Bronchial epithelial cell (primary cell): ENCODE measurements at places on chromosomes 4 and X. TPM values are rescaled to one million over a fixed set of nuclear protein-coding genes. Genes with fewer than 3 reads are reported as not detected.

POLN gene
- total RNA-seq: 1.4 and 1.6 TPM in 2 replicates

- DNase-seq: no peak
These were observed 366.6 kb downstream of the GASK1B start for GRCh38 chr4:157806184-157806583.

DNA sequence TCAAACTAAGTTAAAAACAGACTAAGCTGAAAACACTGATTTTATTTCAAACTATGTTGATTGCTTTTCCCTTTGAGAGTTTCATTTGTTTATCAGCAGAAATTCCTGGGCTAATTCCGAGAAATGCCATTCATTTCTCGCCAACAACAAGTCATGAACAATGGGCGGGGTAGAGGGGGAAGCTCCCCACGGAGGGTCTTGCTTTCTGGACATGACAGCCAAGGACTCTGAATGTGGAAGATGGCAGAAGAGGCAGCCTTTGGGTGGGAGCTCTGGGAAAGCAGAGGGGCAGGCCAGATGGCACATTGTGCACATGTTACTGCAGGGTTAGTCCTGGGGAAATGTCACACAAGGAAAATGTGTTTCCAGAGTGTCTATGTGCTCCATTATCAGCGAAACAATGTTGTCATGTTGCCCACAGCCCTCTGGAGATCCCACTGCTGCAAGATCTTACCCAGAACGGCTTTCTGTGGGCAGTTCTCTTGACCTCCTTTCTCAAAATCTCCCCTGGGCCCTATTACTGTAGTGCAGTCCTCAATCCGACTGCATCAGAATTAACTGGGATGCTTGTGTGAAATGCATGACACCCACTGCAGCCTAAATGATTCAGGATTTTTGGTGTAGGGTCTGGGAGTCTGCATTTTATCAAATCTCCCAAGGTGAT lies 45.0 kb downstream of the CHRDL1 start:
- DNase-seq: no peak

DNA sequence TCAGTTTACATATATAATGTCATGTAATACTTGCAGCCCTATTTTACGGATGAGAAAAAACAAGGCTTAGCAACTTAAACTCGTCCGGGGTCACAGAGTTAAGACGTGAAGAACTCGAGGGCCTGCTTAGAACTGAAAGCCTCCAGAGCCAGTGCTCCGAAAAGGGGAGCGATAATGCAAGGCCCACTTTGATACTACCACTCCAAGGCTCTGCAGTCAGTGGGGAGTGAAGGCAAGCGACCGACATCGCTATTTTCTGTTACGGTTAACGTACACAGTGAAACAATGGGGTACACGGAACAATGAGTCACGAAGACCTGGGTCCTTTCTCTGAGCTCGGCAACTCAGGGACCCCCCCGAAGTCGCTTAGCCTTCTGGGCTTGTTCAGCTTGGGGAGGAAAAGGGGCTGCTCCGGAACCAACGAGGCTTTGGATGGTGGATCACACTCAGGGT lies 965 bp downstream of the PPA2 start:
- no peak for DNase-seq

FBXL5 gene
- total RNA-seq: 102 and 109 TPM in 2 replicates

KCTD8 gene
- under 0.01 TPM in 1 of 2 replicates, not detected in the other for total RNA-seq

GAGE13 gene
- not detected in 2 replicates for total RNA-seq

GRCh38 chr4:110134269-110134869 lies 64.0 kb downstream of the ELOVL6 start:
- no peak for DNase-seq

- DNase-seq: peak; percentile 14
These were observed 49.8 kb downstream of the MID1 start for GRCh38 chrX:10570601-10571000.

DNA sequence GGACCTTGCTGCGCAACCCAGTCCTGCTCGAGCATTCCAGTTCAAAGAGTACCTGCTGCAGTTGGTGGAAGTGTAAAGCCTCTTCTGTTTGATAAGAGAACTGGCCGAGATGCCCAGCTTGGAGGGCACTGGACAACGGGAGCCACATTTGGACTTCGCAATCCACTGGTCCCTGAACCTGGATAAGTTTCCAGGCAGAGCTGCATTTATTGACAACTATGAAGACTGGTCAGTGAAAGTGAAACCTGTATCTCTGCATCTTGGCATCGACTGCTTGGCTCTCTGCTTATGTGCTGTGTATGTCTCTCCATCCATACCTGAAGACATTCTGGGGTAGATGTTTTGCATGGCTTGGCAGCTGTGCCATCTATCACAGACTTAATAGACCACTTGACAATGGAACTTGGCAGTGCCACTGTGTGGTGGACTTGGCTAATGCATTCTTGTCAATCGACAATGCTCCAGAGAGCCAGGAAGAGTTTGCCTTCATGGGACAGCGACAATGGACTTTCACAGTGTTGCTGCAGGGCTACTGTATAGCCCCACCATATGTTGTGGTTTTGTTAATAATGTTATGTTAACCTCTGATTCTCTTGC lies 43.5 kb upstream of the ZBTB33 start:
- no peak for DNase-seq

- no peak for DNase-seq
These were observed 27.5 kb upstream of the ESX1 start for GRCh38 chrX:104282166-104282725.

CCDC110 gene
- under 0.01 and 0.13 TPM in 2 replicates for total RNA-seq

RHOXF2 gene
- total RNA-seq: not detected in 2 replicates

- DNase-seq: peak; percentile 5
These were observed 65.7 kb upstream of the KCNIP4 start for GRCh38 chr4:22014222-22014741.

- DNase-seq: peak; percentile 95
These were observed 4.2 kb upstream of the MTMR1 start for GRCh38 chrX:150688911-150689451.

- no peak for DNase-seq
These were observed 124.2 kb downstream of the ARHGAP6 start for GRCh38 chrX:11541510-11541909.

DNA sequence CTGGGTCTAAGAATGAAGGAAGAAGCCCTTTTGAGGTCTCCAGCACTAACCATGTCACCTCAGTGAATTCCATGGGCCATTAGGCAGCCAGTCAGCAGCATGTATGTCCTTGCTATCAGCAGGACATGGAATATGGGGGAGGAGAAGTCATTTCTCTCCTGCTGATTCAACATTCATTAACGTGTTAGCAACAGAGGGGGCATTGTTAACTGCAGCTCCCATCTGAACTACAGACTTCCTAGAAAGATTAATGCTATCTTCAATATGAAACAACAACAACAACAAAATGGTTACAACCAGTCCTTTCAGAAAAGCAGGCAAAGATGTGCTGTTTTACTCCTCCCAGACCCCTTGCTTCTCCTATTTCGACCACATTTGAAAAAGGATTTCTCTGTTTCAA lies 120.4 kb upstream of the SLC34A2 start:
- DNase-seq: no peak

DNA sequence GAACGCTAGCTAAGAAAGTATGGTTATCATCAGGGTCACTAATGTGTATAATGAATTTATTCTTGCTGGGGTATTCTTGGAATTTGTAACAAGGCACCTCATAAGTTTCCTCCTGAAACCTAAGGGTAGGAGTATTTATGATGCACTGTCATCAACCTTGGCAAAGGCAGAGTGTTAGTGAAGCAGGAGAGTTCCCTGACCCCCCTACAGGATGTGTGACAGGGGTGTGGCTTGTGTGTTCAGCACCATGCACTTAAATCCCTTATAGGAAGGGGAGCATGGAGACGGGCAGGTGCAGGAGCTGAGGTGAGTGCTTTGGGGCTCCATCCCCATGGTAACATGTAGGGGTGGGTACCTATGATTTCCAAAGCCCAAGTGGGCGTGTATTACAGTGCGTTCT lies 237.7 kb downstream of the GALNTL6 start:
- no peak for DNase-seq

AMTN gene
- total RNA-seq: 0.38 and 0.79 TPM in 2 replicates

GRCh38 chr4:171157462-171158082 lies 655.6 kb upstream of the GALNTL6 start:
- DNase-seq: no peak

GSX2 gene
- total RNA-seq: not detected in 2 replicates

- DNase-seq: no peak
These were observed 111.1 kb downstream of the ANK2 start for GRCh38 chr4:113160548-113160947.

GRCh38 chr4:164959896-164960295 lies 17.6 kb downstream of the TRIM61 start:
- DNase-seq: no peak

- DNase-seq: no peak
These were observed 21.7 kb downstream of the STAG2 start for GRCh38 chrX:123983240-123983639.

- DNase-seq: peak; percentile 49
These were observed 457.4 kb downstream of the CENPC start for GRCh38 chr4:67087897-67088296.

DNA sequence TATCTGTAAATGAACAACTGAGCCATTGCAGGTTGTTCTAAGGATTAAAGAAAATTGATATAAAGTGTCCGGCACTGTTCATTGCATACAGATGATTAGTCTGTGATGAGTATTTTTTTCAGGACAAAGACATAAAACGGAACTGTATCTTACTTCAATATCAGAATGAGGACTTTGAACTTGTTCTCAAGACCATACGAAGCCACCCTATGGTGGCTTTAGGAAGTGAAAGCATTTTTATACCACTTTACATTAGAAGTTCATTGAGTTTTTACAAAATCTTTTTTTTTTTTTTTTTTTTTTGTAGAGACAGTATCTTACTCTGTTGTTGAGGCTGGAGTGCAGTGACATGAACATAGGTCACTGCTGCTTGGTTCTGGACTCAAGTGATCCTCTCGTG lies 45.2 kb upstream of the TRIM2 start:
- no peak for DNase-seq

TMEM271 gene
- total RNA-seq: not detected in 2 replicates

- DNase-seq: peak; percentile 74
These were observed 1.6 kb downstream of the APBB2 start for GRCh38 chr4:41212616-41213203.

- DNase-seq: peak; percentile 18
These were observed 3.6 kb downstream of the NOX1 start for GRCh38 chrX:100870527-100870926.

PDE5A gene
- 5.8 and 10.1 TPM in 2 replicates for total RNA-seq

- no peak for DNase-seq
These were observed 41.8 kb upstream of the TMEM192 start for GRCh38 chr4:165154482-165154881.

DNA sequence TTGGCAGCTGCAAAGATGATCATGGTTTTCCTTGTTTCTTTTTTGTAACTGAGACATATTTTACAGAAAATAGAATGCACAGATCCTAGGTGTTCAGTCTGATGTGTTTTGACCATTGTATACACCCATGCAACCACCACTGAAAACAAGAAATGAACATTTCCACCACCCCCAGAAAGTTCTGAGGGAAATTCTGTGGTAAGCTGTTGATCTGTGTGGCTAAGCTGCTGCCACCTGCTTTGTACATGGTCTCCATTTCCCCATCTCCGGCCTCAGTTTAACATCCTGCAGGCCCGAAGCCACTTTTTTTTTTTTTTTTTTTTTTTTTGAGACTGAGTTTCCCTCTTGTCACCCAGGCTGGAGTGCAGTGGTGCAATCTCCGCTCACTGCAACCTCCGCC lies 65.3 kb downstream of the NYX start:
- DNase-seq: no peak

SH3TC1 gene
- 32.1 and 33.5 TPM in 2 replicates for total RNA-seq

DNA sequence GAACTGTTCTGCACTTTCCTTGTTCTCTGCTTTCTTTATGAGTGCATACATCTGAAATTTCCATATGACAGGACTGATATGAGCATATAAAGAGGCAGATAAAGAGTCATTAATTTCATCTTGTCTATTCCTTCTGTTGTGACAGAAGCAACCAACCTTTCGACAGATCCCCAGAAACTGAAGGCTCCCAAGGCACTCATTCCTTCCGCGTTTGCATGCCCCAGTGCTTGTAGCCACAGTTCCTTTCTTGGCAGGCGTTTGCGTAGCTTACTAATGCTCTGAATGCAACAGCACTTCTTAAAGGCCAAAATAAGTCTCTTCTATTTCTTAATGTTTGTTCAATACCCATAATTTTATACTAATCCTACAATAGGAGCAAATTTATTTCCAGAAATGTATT lies 94.0 kb upstream of the TBL1X start:
- no peak for DNase-seq

VBP1 gene
- total RNA-seq: 69.0 and 80.4 TPM in 2 replicates

- DNase-seq: peak; percentile 64
These were observed 99.8 kb upstream of the H2AZ1 start for GRCh38 chr4:100049872-100050271.

GRCh38 chr4:185955826-185956543 lies 113.0 kb upstream of the TLR3 start:
- no peak for DNase-seq

DNA sequence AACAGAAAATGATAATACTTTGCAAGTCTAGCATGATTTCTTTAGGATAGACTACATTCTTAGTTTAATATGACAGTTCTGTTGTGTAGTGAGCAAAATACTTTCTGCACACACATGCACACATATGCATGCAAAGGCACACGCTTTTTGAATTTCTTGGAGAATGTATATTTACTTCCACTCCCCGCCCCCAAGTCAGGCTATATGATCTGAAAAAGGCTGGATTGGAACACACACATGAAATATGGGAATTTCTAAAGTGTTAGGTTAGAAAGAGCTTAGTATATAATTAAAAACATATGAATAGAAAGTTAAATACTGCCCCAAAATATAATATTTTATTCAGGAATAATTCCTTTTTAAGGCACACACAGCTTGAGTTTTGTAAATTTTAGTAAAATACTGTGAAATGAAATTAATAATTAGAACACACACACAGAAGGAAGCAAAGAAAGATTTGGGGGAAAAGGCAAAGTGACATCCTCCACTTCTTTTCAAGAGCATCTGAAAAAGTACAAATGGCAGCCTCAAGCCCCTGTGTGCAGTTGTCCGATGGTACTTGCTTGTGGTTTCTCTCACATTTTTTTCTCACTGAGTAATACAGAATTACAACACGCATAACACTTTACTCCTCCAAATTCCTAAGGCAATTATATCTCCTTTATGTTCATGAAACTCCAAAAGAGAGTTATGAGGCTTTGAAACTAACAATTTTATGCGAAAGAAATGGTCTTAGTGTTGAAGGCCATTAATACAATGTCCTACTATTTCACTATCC lies 228.9 kb upstream of the ETNPPL start:
- peak; percentile 58 for DNase-seq

CDKL2 gene
- 0.90 and 1.3 TPM in 2 replicates for total RNA-seq

- DNase-seq: no peak
These were observed 1757.6 kb downstream of the ARAP2 start for GRCh38 chr4:34486461-34487363.

DNA sequence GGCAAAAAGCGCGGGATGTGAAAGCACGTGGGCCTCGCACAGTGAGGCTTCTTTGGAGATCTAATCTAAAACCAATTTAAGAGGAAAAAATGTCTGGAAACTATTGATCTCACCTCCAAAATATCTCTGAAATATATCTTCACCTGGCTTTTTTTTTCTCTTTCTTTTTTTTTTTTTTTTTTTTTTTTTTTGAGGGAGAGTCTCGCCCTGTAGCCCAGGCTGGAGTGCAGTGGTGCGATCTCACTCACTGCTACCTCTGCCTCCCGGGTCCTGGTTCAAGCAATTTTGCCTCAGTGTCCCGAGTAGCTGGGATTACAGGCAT lies 383 bp upstream of the ZMAT1 start:
- no peak for DNase-seq
